Cortex of kidney (tissue), 1 donor: ENCODE measurements at places on chromosomes 16 and 17.

DNA sequence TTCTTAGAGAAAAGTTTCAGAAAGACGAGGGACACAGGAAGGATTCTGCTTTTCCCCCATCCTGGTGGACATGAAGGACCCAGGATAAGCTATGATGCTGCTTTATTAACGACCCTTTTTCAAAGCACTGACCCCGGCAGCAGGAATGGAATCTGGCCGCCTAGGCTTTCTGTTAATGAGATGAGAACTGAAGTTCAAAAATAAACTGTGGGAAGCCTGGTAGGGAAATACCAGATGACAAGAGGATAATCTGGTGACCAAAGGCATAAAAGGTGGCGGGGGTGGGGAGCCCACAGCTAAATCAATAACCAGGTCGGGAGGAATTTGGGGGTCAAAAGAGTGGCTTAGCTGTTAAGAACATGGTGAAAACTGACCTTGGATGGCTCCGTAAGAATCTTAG lies 171.0 kb downstream of the XYLT1 start:
- no peak for DNase-seq

DNA sequence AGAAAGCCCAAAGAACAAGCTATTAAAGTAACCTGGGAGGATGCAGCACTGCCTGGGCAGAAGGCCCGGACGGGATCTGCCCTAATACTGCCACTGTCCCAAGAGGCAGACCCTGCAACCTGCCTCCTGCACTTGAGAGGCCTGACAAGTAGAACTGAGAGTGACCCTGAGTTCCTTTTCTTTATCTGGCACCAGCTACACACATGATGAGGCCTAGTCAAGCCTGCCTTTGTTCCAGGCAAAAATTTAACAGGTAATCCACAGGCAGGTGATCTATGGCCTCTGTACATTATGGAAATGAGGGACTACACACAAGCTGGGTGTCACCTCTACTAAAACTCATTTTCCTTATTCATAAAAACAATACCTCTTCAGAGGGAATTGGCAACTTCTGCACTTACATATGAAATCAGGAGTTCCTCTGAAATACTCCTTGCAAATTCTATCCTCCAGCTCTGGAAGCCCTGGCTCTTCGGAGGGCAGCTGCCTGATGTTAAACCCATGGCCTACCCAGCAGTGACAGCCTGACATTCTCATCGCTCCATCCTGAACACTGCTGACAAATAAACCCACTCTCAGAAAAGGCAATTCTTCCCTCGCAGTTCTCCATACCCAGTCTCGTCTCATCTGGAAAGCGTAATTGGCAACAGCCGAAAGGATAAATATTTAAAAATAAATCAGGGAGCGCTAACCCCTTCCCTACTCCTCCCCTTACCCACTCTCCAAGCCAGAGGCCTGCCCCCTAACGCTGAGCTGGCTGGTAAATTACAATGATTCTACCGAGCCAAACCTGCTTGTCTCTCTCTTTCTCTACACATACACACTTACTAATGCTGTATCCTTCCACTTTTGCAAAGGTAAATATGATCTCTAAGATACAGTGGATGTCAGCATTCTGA lies 2.5 kb upstream of the ZFHX3 start:
- DNase-seq: no peak

DNA sequence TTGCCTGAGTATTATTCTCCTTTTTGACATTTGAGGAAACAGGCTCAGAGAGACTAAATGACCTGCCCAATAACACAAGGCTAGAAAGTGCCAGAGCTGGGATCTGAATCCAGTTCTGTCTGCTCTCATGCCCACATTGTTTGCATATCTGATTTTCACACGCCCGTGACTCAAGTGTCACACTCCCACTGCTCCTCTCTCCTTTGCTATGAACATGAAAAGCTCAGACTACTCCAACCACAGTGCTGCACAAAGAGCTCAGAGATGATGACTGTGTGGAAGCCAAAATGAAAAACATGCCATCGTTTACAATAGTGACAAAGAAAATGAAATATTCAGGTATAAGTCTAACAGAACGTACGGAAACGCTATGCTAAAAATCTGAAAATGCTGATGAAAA lies 107.9 kb downstream of the SMG6 start:
- DNase-seq: no peak

- no peak for DNase-seq
Observed at GRCh38 chr17:79658811-79659207, 48.0 kb upstream of the RBFOX3 start.

GRCh38 chr16:26157319-26157718 lies 465.6 kb downstream of the HS3ST4 start:
- DNase-seq: no peak

GRCh38 chr17:81839301-81839700 lies 4.5 kb upstream of the PPP1R27 start:
- no peak for DNase-seq

GRCh38 chr16:30527635-30528178 lies 1.3 kb upstream of the ZNF768 start:
- no peak for DNase-seq

DNA sequence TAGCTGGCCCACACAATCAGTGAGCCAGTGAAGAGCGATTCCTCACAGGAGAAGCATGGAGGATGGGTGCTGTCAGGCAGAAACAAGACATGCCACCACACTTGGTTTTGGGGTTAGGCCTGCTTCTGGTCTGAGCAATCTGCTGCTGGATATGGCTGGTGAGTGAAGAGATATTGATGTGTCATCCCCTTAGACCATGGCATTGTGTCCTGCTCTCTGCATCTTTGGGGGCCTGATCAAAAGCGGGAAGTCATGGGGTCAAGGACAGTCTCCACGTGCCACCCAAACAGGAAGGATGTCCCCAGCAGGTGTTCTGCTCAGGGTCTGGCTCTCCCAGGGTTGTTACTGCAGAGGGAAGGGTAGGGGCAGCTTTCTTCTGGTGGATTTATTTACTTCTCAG lies 140.7 kb downstream of the PRKCB start:
- DNase-seq: no peak

- no peak for DNase-seq
Observed at GRCh38 chr16:13127144-13127543, 225.7 kb downstream of the SHISA9 start.

- no peak for DNase-seq
Observed at GRCh38 chr17:48995974-48996721, 1.0 kb upstream of the IGF2BP1 start.

DNA sequence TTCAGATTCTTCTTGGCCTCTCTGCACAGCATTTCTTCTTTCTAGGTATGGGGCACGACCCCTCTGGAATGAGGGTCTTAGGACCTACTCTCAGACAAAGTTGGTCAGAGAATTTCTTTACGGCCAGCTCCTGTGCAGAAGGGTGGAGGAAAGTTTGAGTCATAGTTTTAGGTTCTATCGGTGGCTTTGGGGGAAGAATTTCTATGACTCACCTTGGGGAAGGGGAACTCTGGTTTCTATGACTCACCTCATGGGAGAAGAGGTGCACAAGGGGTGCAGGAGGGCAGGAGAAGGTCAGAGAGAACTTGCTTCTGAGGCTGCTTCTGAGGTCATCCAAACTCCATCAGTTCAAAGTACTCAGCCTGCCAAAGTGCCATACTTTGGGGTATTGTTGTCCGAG lies 2.5 kb upstream of the ABCC12 start:
- DNase-seq: no peak

DNA sequence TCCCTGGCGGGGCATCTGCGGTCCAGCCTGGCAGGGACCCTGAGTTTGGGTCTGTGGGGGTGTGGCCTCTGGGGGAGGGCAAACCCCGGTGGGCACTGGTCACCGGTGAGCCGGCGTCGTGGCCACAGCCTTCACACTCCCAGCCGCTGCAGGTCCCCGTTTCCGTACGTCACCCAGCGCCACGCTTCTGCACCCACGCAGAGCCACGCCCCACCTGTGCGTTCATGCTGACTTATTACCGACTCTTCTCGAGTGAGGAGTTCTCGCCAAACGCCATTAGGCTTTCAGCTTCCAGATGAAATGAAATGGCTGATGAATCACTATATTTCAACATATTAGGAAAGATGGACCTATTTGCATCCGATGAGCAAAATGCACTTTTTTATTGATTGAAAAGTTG lies 8.8 kb upstream of the SSTR5 start:
- DNase-seq: no peak

DNA sequence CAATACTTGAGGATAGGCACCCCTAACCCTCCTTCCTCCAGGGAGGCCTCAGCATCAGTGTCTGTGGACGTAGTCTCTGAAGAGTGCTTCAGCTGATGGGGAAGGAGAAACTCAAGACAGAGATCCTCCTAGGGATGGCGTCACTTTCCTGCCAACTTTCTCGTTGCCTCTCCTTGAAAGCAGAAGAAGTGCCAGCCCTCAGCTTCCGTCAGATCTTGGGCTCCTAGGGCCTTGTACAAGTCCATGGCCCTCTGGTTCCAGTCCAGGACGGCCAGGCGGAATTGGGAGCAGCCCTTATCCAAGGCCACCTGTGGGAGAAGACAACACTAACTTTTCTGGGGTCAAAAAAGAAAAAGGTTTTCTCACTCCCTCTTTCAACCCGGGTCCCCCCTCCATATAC lies 1.3 kb downstream of the SAT2 start:
- DNase-seq: no peak

DNA sequence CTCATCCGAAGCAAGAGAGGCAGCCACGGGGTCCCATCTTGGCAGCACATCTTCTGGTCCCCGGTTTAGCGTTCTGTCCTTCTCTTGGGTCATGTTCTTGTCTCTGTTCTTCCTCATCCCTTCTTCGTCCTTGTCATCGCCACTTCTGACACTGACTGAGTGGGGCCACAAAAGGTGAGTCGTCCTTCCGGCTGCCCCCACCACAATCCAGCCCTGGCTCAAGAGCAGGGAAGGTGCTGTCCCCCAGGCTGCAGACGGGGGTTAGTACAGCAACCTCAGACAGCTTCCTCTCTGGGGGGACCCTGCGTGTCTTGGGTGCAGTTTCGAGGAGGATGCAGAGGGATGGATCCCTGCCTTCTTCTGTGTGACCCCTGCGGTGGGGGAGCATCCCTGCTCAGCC lies 21.8 kb downstream of the NAA60 start:
- DNase-seq: no peak

DNA sequence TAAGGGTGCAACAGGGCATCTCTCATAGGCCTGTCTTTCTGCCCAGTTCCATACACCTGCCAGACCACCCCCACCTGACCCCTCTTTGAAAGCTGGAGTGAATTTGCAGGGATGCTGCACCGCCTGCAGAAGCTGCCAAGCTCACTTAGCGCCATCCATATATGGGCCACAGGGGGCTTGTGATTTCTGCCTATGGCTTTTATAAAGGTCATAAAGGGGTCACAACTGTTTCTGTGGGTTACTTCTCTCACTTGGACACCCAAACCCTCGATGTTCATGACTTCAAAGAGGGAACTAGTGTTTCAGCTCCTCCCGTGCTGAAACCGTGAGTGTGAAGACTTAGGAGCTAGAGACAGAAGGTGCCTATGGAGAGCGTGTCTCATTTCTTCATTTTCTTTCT lies 23.9 kb upstream of the MEAK7 start:
- no peak for DNase-seq

DNA sequence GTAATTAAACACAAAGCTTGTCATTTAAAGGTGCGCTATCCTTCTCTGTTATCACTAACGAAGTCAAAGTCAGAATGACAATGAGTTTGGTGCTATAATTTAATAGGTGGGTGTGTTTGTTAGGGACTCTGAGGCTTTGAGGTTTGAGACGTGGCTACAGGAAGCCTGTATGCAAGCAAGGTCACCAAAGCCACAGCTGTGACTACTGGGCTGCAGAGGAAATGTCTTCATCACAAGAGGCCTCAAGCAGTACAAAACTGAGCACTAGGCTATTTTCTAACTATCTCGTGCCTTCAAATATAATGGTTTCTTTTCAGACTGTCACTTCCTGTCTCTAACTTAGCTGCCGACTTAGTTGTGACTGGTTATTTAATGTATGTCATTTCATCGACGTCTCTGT lies 141.2 kb downstream of the AATF start:
- DNase-seq: no peak
